ENCODE measurements at places on chromosomes 5 and 9.

DNA sequence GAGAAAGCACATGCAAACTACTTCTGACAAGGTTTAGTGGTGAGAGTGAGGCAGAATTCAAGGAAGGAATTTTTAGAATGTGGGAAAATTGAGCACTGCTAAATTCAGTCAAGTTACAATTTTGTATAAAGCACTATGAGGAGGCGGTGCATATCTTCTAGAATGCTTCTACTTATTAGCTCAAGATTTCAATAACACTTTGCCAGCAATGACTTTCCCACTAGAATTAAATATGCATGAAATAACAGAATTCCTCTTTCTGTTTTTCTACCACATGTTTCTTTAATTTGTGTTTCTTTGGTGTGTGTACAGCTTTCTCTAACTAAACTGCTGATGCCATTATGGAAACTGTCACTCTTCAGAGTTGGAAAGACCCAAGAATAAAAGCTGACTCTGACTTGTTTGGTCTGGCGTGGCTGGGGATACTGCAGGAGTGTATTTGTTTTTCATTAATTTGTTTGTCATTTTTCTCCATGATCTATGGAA lies 163.5 kb downstream of the ARSB start:
- DNase-seq, result no peak

GRCh38 chr9:136935651-136936050 lies 8.9 kb downstream of the FBXW5 start:
- no peak for DNase-seq

GRCh38 chr9:124657516-124657915 lies 113.6 kb downstream of the NR6A1 start:
- no peak for DNase-seq

DNA sequence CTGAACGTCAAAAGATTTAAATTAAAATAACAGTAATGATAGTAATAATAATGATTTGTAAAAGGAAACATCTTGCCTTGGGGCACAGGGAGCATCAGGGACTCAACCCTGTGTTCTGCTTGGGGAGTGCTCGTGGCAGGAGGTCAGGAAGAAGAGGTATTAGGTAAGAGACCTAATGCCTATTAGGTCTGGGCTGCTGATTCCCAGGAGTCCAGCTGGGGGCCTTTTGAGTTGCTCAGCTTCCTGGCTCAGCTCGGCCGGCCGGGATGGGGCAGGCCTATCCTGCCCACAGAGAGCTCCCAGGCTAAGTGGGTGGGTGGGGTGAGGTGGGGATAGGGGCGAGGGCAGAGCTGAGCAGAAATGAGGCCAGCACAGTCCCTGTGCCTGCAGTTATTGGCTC lies 17.5 kb downstream of the LMX1B start:
- no peak for DNase-seq

- no peak for DNase-seq
These were observed 29.6 kb downstream of the ZNF366 start for GRCh38 chr5:72477644-72478043.

DNA sequence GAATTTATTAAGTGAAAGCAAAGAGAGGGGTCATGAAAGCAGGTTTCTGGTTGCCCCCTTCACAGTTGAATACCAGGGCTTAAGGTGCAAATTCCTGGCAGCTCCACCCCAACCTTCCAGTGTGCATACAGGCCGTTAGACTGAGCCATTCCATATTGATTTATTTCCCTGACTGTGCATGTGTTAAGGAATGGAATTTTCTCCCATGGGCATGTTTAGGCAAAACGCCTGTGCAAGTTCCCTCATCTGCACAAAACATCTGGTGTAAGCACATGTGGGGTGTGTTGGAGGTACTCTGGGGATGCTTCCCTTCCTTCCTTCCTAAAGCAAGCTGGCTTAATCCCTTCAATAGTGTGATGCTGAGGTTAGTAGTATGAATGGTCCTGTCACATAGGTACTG lies 1470.6 kb downstream of the MAT2B start:
- no peak for DNase-seq

DNA sequence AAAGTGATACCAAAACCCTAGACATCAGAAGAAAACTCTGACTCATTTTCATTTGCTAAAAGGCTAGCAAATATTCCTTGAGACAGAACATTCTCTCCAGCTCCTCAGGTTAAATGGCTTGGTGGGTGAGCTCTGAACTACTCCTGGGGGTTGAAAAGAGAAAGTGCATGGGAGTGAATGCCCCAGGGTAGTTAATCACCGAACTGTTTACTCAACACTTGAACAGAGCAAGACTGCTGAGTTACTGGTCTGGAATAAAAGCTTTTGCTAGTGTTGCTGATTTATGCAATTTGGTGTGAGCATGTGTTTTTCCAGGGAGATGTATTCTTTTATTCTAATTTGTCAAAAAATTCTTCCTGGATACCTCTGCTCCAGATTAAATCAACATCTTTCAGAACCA lies 88.3 kb upstream of the PRDM9 start:
- no peak for DNase-seq

Data from stimulated activated CD4-positive, alpha-beta T cell treated with anti-CD3 and anti-CD28 coated beads, Interleukin-2, amount 100 ng/mL, for 24 hours (primary cell).